Stimulated activated CD4-positive, alpha-beta T cell treated with anti-CD3 and anti-CD28 coated beads, Interleukin-1b, Interleukin-23, amount 100 ng/mL, for 24 hours (primary cell): ENCODE measurements at places on chromosomes 12 and 14.

GRCh38 chr14:67428501-67429031 is 16.6 kb upstream of the PLEK2 start:
- no peak for DNase-seq

GRCh38 chr12:18382236-18382885 is 121.0 kb downstream of the PIK3C2G start:
- no peak for DNase-seq

DNA sequence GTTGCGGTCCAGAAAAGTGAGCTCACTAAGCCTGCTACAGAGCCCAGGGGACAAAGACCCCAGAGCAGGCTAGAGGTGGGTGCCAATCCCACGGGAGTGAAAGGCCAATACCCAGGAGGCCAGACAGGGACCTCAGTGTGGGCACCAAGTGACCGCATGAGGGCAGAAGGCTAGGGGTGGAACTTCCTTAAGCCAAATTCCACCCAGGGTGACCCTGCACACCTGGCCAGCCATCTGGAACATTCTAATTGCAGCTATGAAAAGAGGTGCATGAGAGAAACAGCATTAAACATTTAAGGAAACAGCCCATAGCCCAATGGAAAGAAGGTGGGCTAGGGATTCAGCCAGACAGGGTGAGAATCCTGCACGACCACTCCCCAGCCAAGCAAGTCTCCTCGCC is 19.4 kb downstream of the GLTP start:
- DNase-seq = no peak

DNA sequence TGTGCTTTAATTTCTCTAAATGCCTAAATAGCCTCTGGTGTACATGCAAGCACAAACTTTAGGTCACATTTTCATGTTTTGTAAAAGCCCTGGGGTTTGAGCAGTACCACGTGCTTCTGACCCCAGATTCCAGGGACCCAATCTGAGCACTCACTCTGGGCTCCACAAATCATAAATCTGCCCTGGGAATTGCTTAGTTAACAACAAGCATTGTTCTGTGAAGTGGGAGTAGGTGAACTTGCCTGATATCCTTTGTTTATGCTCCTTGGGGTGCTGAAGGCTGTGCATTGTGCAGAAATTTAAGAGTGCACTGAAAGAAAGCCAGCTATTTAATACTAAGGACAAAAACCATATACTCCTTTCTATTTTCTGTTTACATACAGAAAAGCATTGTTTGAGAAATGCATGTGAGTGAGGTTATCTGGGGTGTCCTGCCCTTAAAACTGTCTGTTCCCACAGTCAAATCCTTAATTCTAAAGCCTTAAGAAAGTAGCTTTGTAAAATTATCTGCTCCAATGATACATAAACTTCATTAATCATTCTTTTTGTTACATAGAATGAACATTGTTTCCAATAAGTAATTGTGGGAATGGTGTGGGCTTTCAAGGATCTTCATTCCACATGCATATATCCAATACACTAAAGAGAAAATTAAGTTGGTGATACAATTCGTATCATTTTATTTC is 258.6 kb upstream of the NPAS3 start:
- DNase-seq = no peak

DNA sequence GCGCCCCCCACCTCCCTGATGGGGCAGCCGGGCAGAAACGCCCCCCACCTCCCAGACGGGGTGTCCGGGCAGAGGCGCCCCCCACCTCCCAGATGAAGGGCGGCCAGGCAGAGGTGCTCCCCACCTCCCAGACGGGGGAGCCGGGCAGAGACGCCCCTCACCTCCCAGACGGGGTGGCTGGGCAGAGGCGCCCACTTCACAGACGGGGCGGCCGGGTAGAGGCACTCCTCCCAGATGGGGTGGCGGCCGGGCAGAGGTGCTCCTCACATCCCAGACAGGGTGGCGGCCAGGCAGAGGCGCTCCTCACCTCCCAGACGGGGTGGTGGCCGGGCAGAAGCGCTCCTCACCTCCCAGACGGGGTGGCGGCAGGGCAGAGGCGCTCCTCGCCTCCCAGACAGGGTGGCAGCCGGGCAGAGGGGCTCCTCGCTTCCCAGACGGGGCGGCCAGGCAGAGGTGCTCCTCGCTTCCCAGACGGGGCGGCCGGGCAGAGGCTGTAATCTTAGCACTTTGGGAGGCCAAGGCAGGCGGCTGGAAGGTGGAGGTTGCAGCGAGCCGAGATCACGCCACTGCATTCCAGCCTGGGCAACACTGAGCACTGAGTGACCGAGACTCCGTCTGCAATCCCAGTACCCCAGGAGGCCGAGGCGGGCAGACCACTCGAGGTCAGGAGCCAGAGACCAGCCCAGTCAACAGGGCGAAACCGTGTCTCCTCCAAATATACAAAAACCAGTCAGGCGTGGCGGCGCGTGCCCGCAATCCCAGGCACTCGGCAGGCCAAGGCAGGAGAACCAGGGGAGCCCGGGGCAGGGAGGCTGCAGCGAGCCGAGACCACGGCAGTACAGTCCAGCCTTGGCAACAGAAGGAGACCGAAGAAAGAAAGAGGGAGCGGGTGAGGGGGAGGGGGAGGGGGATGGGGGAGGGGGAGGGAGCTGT is 12.9 kb upstream of the PXN start:
- no peak for DNase-seq

DNA sequence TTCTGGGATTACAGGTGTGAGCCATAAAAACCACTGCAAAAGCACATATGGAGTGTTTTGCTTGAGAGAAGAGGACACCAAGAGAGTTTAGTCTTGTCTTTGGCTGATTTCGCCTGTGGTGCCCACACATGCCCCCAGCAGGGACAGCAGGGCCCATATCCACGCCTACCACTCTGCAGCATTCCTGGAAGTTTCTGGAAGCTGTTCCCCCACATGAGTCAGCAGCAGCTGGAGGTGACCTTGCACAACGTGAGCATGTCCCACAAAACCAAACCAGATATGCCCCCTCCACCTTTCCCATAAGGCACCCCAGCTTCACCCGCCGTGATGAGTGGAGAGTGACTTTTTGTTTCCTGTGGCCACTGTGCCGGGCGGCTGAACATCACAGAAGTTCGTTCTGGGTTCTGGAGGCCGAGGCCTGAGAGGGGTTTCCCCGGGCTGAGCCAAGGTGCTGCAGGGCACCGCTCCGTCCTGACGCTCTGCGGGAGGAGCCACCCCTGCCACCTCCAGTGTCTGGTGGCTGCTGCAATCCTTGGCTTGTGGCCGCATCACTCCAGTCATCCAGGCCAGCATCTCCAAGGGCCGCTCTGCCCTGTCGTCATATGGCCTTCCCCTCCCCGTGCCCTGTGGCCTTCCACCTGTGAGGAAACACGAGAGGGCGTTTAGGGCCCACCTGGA is 4.7 kb downstream of the ASPG start:
- DNase-seq = no peak

DNA sequence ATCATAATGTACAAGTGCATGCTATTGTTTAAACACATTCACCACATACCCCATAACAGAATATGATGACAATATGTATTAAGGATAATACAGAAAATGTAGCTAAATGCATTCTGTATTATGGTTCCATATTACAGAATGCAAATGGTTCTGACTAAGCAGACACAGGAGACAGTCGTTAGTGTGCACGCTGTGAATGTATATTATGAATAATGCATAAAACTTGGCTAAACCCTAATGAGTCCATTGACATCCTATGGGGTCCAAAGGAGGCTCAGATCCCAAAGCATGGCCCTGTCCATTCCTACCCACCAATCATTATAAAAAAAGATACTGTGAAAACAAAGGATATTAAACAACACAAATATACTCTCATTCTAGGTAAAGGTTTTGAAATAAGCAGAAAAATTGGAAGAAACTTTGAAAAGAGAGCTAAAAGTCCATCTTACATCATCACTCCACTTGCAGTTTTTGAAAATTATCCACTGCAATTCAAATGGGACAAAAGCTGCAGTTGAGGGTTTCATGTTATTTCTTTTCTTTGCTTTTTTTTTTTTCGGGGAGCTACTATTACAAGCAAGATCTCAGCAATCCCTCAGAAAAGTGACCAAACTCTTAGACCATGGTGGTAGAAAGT is 415.1 kb downstream of the BCAT1 start:
- DNase-seq = no peak

DNA sequence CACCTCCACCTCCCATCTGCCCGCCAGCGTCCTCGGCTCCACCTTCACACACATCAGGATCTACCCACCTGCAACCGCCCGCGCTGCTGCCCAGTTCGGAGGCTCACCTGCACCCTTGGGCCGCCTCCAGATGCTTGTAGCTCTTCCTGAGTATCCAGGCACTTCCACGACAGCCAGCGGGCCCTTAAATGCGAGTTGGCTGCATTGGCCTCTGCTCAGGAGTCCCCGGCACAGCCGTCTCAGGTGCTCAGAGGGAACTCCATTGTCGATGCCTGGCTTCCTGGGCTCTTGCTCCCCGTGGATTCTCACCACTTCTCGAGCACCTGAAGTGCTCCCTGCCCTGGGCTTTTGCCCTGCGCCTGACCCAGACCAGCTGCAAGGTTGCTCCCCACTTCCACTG is 21.9 kb upstream of the CDCA4 start:
- no peak for DNase-seq

- no peak for DNase-seq
These were observed 26.3 kb downstream of the ZFYVE21 start for GRCh38 chr14:103741876-103742275.

DNA sequence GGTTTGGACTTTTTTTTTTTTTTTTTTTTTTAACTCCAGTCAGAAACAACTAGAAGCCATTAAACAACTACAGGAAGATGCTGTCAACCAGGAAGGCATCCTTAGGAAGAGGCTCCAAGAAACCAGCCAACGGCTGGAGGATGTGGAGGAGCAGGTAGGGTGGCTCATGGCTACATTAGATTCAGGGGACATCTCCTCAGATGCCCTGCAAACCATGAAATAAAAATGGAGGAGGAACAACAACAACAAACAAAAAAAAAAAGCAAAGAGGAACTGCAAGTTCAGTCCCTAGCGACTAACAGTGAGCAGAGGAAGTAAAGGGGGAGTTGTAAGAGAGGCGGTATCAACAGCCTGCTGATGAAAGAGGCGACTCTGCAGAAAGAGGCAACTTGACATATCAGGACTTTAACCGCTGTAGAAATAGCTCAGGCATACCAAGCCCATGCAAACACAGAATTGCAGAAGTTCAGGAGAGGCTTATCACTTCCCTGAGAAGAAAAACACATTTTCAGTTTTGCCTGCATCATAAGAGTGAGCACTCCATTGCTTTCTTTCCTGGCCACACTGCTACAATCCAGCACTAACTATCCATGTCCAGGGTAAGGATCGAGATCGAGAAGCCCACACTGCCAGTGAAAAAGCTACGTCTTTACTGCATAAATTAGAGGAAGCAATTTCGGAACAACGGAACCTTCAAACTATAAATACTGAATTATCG is 103.5 kb upstream of the BCAT1 start:
- peak; percentile 4 for DNase-seq

GRCh38 chr12:7004287-7004803 is 13.9 kb downstream of the LPCAT3 start:
- no peak for DNase-seq

GRCh38 chr12:130026608-130027176 is 122.9 kb upstream of the TMEM132D start:
- peak; percentile 10 for DNase-seq

DNA sequence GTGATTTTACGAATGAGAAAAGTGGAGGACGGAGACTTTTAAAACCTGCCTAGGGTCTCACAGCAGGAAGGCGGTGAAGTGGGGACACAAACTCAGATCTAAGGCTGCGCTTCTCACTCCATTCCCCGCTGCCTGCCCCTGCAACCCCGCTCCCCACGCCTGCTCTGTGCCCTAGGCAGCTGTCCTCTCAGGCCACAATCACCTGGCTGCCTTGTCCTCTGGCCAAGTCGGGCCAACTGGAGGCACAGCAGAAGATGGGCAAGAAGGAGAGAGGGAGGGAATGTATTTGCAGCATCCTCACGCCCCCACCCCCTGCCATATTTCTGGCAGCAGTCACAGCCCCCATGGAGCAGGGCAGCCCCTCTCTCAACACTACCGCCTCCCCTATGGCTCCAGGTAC is 94.9 kb downstream of the CHGA start:
- no peak for DNase-seq
